ENCODE measurements at places on chromosomes 6 and 20.

GRCh38 chr6:157594292-157594691 is 213.3 kb downstream of the ZDHHC14 start:
- no peak for DNase-seq

- DNase-seq: peak; percentile 23
Measured at GRCh38 chr20:38001981-38002380, 31.3 kb downstream of the TTI1 start.

DNA sequence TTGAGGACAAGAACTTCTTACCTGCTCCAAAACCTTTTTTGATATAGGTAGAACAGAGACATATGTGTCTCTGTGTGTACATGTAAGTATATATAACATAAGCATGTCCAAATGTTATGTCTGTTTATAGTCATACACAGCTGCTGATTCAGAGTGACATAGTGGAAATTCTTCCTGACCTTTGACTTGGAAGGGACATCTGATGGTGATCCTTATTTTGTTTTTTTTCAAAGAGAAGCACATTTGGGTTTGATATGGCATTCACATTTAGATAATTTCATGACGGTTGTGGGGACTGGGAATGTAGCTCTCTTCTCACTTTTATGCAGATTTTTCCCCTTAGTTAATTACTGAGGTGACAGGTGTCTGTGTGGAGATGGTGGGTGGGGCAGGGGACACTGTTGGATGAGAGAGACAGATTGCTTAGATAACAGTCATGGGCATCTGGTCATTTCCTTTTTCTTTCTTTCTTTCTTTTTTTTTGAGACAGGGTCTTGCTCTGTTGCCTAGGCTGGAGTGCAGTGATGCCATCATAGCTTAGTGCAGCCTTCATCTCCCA is 39.0 kb downstream of the FARS2 start:
- no peak for DNase-seq

GRCh38 chr20:47713878-47714450 is 71.3 kb downstream of the SULF2 start:
- peak; percentile 42 for DNase-seq

- no peak for DNase-seq
Measured at GRCh38 chr6:42071881-42072583, 21.7 kb downstream of the TAF8 start.

DNA sequence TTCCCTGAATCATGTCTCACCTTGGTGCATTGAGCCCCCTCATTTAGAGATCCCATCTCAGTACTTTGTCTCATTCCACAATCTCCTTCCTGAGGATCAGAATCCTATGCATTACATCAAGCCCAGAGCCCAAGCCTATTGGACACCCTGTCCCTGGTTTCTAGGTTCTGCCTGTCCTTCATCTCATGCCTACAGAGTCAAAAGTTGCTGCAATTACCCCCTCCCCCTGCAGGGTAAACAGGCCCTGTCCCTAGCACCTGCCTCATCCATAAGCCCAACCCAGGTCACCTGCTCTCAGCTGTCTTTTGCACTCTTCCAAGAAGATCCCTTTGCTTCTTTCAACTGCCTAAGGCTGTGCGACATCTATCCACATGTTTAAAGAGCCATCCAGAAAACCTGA is 93.9 kb downstream of the SPTLC3 start:
- no peak for DNase-seq

DNA sequence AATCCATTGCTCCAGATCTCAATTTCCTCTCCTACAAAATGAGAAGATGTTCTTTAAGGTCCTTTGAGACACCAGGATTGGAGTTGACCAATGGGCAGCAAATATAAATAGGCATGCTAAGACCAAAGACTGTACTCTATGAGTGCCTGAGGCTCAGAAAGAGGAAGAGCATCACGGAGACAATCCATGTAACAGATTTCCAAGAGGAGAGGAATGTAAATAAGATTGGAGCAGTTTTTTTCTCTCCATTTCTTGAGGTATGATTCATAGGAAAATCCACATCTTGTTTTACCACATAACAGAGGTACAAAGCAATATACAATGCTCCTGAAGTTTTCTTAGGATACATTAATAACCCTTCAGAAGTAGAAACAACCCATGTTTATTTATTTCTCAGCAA is 109.8 kb downstream of the UBE3D start:
- peak; percentile 88 for DNase-seq

DNA sequence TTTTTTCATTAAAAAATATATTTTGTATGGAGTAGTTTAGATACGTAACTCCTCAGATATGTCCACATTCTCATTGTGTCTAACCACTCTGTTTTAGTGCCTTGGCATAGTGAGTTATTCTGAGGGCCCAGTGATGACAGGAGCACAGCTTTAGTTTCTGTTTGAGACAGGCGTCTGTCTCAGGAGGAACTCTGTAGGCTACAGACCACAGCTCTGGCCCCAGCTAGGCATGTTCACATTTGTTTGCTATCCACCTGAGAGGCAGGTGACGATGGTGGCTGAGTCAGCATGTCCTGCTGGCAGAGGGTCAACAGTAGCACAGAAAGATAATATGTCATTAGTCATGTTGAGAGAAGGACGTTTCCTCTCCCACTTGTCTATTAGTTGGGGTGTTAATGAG is 16.3 kb downstream of the LRRC1 start:
- peak; percentile 52 for DNase-seq

DNA sequence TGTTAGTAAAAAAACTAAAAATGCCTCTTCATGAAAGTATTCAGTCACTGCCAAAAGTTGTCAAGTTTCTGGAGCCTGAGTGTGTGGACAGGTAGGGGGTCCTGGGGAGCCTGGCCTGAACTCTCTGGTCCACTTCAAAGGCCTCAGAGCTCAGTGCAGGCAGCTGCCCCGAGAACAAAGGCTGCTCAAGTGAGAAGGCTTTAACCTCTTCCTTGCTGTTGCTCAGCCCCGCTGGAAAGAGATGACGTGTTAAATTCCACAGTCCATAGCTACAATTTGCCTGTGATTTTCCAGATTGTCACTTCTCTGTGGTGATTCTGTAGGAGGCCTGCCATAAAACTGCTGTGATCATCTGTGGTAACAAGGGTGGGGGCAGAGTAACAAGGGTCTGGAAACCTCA is 96.9 kb downstream of the FAM120B start:
- peak; percentile 76 for DNase-seq

GRCh38 chr6:131924881-131925474 is 26.2 kb downstream of the CCN2 start:
- DNase-seq: peak; percentile 62

- no peak for DNase-seq
Measured at GRCh38 chr20:24998631-24999445, 6.3 kb upstream of the APMAP start.

- no peak for DNase-seq
Measured at GRCh38 chr20:55693641-55694040, 311.7 kb downstream of the CBLN4 start.

DNA sequence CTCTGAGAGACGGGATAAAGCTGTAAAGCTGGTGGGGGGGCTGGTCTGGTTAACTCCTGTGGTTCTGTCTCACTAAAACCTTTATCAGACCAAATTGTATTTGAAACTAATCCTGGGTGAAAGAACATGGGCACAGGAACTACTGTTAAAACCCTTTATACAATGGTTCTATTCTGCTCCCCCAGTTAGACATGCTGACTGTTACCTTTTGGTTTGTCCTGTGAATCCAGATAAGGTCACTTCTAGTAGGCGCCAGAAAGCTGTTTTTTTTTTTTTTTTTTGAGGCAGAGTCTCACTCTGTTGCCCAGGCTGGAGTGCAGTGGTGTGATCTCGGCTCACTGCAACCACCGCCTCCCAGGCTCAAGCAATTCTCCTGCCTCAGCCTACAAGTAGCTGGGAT is 29.7 kb downstream of the GSTA4 start:
- DNase-seq: no peak

GRCh38 chr6:168208402-168208801 is 111.2 kb downstream of the DACT2 start:
- DNase-seq: no peak

- no peak for DNase-seq
Measured at GRCh38 chr20:46145713-46146112, 27.6 kb downstream of the CD40 start.

DNA sequence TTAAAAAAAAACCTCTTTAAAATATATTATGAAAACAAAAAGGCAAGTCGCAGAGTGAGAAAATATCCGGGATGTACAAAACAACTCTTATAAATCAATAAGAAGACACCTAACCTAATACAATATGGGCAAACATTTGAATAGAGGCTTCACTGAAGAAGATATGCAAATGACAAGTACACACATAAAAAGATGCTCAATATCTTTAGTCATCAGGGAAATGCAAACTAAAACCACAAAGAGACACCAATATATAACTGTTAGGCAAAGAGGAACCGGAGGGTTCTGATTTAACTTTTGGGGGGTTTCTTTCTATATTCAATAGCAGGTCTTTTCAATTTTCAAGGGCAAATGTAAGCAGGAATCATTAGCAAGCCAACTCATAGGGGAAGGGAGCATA is 480.7 kb upstream of the SPTLC3 start:
- no peak for DNase-seq

- DNase-seq: no peak
Measured at GRCh38 chr6:6908121-6908520, 199.6 kb upstream of the RREB1 start.

DNA sequence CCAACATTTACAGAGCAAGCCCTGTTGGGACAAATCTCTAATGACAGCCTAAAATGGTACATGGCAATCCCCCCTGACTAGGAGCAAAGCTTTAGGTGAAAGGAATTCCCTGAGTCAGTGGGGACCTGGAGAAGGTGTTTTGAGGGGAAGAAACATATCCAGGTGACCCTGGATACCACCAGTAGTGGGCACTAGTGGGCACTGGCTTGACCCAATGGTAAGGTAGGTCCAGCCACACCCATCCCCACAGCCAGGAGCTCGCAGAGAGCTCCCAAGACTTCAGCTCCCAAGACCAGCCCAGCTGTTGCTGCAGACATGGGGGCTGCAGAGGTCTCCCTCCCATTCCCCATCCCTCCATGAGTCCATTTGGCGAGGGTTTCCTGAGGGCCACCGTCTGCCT is 19.5 kb downstream of the GRM4 start:
- DNase-seq: no peak

DNA sequence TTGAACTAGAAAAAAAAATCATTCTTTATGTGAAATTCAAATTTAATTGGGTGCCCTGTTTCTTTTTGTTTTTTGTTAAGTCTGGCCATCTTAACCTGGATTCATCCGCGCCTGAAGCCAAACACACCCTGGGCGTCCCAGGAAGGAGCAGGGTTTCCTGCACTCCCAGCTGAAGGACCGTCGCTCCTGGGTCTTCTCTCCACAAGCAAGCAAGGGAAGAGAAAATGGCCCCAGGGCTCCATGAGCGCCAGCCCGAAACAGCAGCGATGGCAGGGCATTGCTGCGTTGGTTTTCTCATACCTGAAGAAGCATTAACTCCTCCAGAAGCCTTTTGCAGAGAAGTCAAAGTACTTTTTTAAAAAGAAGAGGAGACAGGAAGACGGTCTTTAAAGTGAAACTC is 105.4 kb upstream of the AFDN start:
- DNase-seq: no peak

GRCh38 chr6:125746731-125747588 is 2.5 kb upstream of the HEY2 start:
- peak; percentile 50 for DNase-seq

GRCh38 chr20:59508729-59509128 is 95.6 kb upstream of the PHACTR3 start:
- no peak for DNase-seq
